A673 (cell line): ENCODE measurements at places on chromosomes 3 and 15. TPM values are rescaled to one million over a fixed set of nuclear protein-coding genes. Genes with fewer than 3 reads are reported as not detected.
A peak's percentile ranks its signal among the peaks of the same experiment; 100 is the strongest.

GRCh38 chr15:52716536-52716935 lies 37.3 kb upstream of the ATOSA start:
- DNase-seq: no peak

GRCh38 chr15:39835550-39835949 lies 52.9 kb upstream of the FSIP1 start:
- no peak for DNase-seq

- no peak for DNase-seq
Observed at GRCh38 chr15:60918234-60918959, 310.7 kb downstream of the RORA start.

GRCh38 chr15:66941791-66942190 lies 123.6 kb upstream of the SMAD3 start:
- no peak for DNase-seq

DNA sequence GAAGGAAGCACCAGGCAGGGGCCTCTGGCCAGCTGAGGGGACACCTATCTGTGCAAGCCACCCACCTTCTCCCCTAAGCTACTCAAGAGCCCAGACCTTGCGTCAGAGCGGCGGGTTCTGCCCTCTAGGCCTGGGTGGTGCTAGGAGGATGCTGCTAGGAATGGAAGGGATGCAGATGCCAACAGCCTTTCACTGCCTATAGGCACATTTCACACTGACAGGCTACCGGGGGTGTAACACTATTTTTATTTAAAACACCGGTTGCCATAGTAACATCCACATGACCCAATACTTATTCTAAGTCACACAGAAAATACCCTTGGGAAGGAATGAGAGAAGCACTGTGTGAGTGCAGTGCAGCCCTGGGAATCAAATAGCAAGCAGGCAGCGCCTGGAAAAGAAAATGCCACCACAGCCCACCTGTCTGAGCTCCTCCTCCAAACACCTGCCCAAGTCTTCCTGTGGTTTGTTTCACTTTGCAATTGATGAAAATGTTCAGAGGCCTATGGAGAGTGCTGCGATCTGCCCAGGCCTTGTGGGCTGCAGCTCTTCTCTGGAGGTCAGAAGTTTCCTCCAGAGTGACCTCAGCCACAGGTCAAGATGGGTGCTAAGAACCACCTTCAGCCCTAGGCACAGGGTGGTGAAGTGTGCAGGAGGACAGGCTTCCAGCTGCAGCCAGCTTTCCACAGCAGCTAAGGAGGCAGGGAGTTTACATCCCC lies 113.5 kb upstream of the TOPAZ1 start:
- no peak for DNase-seq

GRCh38 chr15:76310475-76311099 lies 682 bp downstream of the ETFA start:
- no peak for DNase-seq

GRCh38 chr15:98759277-98759676 lies 110.9 kb downstream of the IGF1R start:
- no peak for DNase-seq

- DNase-seq: no peak
Observed at GRCh38 chr3:81530180-81530939, 231.1 kb downstream of the GBE1 start.

DNA sequence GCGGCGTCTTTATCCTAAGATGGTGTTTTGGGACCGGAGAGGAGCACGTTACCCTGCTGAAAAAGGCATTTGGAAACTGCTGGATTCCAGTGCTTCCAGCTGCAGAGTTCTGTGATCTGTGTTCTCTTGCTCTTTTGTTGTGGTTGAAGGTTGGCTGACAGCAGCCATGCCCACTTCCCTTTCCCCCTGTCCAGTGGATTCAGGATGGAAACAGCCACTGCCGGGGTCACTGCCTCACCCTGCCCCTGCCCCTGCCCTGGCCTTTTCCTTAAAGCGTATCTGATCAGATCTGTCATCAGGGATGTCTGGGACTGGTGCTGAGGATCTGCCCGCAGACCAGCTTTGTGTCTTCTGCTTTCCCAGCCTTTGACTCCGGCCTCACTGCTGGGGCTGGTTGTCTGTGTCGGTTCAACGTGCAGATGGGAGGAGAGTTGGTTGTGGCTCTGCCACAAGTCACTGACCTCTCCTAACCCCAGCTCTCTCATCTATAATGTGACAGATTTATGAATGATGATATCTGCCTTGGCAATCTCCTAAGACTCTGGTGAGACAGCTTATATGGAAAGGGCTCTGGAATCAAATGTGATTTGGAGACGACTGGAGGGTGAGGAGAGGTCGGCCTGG lies 219.4 kb upstream of the BHLHE40 start:
- no peak for DNase-seq

GRCh38 chr3:180430896-180431295 lies 171.1 kb upstream of the TTC14 start:
- DNase-seq: no peak

DNA sequence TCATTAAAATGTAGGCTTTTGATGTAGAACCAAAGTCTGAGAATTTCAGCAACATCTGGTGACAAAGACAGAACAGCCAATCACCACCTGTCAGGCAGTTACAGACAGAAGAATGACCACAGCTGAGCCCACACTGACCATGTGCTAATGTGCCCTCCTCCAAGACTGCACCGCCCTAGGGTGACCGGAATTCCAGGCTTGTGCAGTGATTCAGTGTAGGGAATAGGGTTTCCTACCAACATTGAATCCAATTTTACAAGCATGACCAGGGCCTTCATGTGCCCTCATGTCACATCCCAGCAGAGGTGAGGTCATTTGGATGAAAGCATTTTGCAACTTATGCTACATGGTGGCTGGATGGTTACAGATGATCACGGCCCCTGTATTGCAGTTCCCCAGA lies 412.5 kb downstream of the SOX2 start:
- DNase-seq: no peak

- DNase-seq: no peak
Observed at GRCh38 chr3:74055061-74055460, 430.3 kb upstream of the PDZRN3 start.

DNA sequence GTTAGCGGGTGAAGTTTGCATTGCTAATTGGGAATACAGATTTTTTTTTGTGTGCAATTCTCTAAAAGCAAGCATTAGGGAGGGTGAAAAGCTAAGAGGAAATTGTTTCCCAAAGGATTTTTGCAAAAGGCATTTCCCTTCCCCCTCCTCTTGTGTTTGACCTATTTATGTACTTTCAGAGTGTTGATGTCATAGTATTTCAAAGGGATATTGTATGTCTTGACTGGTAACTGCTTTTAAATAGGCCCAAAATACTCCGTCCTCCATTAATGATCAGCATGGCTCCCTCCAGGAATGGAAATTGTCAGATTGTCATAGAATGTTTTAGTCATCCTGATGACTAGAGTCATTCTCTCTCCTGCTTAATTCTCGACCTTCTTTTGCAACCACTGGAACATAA lies 32.4 kb downstream of the TRIM71 start:
- DNase-seq: no peak

DNA sequence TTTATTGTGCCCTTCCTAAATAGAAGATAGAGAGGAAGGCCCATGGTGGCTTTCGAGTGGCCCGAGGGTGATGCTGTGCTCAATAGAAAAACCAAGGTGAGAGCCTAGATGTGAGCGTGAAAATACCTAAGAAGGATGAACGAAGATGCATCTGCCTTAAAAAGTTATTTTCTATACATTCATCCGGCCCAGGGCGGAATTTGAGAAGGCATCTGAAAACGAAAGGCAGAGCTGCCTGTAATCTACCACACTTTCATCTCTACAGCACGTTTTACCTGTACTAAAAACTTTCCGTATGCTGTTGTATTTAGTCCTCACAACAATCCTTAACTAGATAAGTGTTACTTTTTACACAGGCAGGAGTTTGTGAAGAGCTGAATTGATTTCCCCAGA lies 1.4 kb downstream of the DUT start:
- no peak for DNase-seq

DNA sequence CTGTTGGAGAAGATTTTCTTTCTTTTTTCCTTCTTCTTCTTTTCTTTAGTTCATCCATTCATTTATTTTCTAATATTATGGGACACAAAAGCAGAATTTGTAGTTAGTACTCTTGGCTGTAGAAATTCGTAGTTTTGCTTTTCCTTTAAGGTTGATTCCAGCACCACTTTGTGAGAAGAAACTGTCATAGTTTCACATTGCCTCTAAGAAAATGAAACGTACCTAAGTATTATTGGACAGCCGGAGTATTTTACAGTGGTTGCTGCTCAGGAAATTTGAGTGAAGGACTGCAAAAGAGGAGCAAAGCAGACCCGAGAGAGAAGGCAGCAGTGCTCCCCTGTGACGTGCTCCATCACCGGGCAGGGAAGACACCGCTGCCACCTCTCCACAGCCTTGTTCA lies 48.1 kb downstream of the PLCL2 start:
- DNase-seq: no peak

DNA sequence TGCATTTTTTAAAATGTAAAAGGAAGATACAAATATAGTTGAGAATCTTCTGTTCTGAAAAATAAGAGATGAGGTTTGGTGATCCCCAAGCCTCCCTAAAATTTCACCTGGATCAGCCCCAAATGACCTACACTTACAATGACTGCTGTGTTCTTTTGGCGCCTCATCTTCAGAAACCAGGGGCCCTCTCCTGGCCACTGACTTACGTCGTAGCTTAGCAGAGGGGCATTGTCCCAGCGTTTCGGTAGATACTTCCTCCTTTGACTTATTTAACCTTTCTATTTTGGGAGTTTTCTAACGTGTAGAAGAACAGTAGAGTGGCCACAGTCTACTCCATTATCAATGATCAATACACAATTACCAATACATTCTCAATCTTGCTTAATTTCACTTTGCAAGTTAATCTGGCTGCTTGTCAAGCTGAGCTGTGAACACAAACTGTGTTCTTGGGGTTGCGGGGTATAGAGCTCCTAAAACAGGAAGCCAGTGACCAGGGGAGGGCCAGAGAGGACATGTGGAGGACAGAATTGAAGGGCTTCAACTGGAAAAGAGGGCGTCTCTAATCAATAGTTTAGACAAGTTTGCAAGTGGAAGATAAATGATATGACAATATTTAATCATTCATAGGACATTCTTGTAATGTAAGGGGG lies 419.5 kb downstream of the LPP start:
- no peak for DNase-seq

DNA sequence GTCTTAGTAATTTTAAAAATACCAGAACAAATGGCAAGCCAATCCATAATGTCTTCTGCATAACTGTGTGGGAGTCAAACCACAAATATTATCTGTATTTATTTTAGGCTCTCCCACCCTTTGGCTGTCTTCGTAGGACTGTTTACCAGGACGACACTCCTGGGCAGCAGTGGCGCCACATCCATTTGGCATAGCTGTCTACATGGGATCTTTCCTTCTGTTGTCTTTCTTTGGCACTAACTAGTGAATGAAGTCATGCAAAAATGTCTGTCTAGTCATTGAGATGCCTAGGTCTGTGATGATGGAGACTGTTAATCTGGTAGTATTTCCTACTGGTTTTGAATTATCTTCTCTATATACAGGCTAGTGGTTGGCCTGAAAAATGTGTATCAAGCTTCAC lies 54.0 kb upstream of the CHMP2B start:
- DNase-seq: no peak

GRCh38 chr3:57796261-57796660 lies 40.2 kb downstream of the SLMAP start:
- DNase-seq: no peak

- DNase-seq: no peak
Observed at GRCh38 chr15:42066764-42067415, 27.5 kb downstream of the PLA2G4D start.

- DNase-seq: no peak
Observed at GRCh38 chr3:106247902-106248684, 379.3 kb upstream of the CBLB start.

DNA sequence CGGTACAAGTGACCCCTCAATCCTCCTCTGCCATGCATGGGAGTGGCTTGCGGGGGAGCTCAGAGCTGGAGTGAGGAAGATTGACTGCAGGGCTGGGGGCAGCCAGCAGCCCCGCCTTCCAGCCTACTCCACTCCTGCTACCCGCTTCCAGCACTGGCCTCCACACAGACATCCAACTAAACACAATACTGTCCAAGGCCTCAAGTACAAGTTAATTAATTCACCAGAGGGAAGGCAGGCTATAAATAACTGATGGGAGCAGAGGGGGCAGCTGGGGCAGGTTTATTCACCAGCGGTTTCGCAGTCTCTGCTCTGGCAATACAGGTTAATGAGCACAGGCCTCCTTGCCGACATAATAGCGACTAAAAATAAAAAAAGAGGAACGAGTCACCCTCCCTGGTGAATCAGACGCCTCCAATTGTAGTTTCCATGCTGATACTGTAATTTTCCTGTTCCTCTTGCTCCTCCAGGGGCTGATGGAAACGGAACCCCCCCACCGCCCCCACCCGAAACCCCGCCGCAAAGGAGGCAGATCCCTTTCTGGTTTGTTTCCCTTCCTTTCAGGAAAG lies 166.4 kb upstream of the TLE3 start:
- no peak for DNase-seq

DNA sequence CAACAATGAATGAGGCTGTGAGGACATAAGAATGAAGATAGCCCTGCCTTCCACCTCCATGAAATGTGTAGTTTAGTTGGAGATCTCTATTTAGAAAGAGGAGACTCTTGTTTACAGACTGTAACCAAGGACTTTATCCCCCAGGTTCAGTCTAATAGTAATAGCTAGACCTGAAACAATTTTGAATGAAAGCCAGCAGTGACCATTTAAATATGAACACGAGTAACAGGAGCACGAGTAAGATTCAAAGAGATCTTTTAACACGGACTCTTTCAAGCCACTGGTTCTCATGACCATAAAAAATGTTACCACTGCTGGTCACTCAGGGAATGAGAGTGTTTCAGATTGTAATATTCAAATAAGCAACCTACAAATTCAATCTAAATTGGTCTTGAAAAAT lies 123.1 kb downstream of the FMN1 start:
- no peak for DNase-seq

- DNase-seq: no peak
Observed at GRCh38 chr15:35060591-35060990, 24.5 kb downstream of the NANOGP8 start.

DNA sequence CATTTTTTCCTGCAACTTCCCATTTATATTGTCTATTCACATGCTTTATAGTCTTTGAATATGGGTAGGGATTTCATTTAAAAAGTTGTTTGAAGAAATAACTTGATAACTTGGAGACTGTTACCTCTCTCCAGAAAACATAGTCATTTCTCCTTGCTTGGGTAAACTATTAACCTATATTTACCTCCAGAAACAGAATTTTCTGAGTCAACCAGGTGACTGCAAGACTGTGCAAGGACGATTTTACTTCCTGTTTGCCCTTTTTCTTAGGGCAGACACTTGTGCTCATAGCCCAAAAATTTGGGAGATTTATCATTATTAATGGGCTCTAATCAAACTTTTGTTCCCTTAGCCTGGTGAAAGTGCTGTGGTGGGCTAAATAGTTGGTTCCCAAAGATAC lies 14.3 kb upstream of the MOBP start:
- DNase-seq: no peak

GRCh38 chr3:158106766-158107471 lies 699 bp upstream of the SHOX2 start:
- DNase-seq: peak; percentile 11

LRRN1 gene
- total RNA-seq: not detected in 2 replicates

GPR87 gene
- not detected in 2 replicates for total RNA-seq

HES1 gene
- 136 and 139 TPM in 2 replicates for total RNA-seq

ARIH2 gene
- 70.8 and 76.8 TPM in 2 replicates for total RNA-seq

ZFAND6 gene
- 41.4 and 42.8 TPM in 2 replicates for total RNA-seq

CCRL2 gene
- total RNA-seq: not detected in 2 replicates

SLC28A2 gene
- not detected in 2 replicates for total RNA-seq

MASP1 gene
- total RNA-seq: not detected in 2 replicates

TMIE gene
- total RNA-seq: 0.17 TPM in 1 of 2 replicates, not detected in the other

RTP1 gene
- total RNA-seq: not detected in 2 replicates

ACTRT3 gene
- 1.3 and 2.3 TPM in 2 replicates for total RNA-seq

CD200R1 gene
- total RNA-seq: not detected in 2 replicates

KBTBD13 gene
- not detected in 2 replicates for total RNA-seq

GOLGA6D gene
- total RNA-seq: 0.13 TPM in 1 of 2 replicates, not detected in the other

GOLGA6A gene
- total RNA-seq: not detected in 2 replicates

CIB1 gene
- 39.7 and 41.9 TPM in 2 replicates for total RNA-seq

MBNL1 gene
- 99.6 and 117 TPM in 2 replicates for total RNA-seq
